ENCODE measurements at places on chromosomes 16 and 17. TPM values are rescaled to one million over a fixed set of nuclear protein-coding genes. Genes with fewer than 3 reads are reported as not detected.

- H3K36me3 ChIP-seq = no peaks in the 10 kb centered on the region
- H3K4me1 ChIP-seq = peaks cover 12% of the 10 kb centered on the region
- H3K4me3 ChIP-seq = no peak overlapping the region
- peak overlapping the region; percentile 28 for H3K27ac ChIP-seq
- no peak for DNase-seq
These were observed 4.4 kb downstream of the NSMCE1 start for GRCh38 chr16:27264151-27264550.

DNA sequence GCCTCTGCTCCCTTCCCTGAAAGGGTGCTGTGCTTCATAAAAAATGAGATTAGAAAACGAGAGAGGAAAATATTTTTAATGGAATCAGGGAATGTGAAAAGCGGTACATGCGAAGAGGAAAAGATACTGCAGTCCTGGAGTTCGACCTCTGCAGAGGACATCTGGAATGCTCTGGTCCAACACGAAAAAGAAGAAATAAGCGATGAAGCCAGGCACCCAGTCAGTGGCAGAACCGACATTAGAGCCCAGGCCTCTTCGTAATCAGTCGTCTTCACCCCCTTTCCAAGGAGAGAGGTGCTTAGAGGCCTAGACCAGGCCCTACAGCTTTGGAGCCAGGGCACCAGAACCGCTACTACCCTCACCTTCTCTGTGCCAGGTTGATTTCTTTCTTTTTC is 459 bp upstream of the MARCHF10 start:
- no peak overlapping the region for H3K27ac ChIP-seq
- H3K27me3 ChIP-seq = peaks cover 4% of the 10 kb centered on the region
- DNase-seq = no peak
- H3K4me3 ChIP-seq = no peak overlapping the region
- H3K36me3 ChIP-seq = no peaks in the 10 kb centered on the region
- no peaks in the 10 kb centered on the region for H3K4me1 ChIP-seq

- H3K27ac ChIP-seq = no peak overlapping the region
- no peaks in the 10 kb centered on the region for H3K27me3 ChIP-seq
- peaks cover 4% of the 10 kb centered on the region for H3K36me3 ChIP-seq
- no peaks in the 10 kb centered on the region for H3K4me1 ChIP-seq
- no peak for DNase-seq
- no peak overlapping the region for H3K4me3 ChIP-seq
These were observed 112.0 kb upstream of the CREBBP start for GRCh38 chr16:3992297-3993051.

Gene AIPL1
- not detected for total RNA-seq

- no peak for DNase-seq
- no peak overlapping the region for H3K27ac ChIP-seq
- H3K27me3 ChIP-seq = no peaks in the 10 kb centered on the region
- H3K36me3 ChIP-seq = peaks cover 38% of the 10 kb centered on the region
- H3K4me3 ChIP-seq = no peak overlapping the region
These were observed 31.7 kb upstream of the CFAP20 start for GRCh38 chr16:58160855-58161254.

- peaks cover 89% of the 10 kb centered on the region for H3K27me3 ChIP-seq
- H3K27ac ChIP-seq = no peak overlapping the region
- DNase-seq = no peak
- peak overlapping the region; percentile 35 for H3K4me3 ChIP-seq
These were observed 3.9 kb upstream of the SOX9 start for GRCh38 chr17:72116661-72117521.

Gene KCNAB3
- 2.1 TPM for total RNA-seq

DNA sequence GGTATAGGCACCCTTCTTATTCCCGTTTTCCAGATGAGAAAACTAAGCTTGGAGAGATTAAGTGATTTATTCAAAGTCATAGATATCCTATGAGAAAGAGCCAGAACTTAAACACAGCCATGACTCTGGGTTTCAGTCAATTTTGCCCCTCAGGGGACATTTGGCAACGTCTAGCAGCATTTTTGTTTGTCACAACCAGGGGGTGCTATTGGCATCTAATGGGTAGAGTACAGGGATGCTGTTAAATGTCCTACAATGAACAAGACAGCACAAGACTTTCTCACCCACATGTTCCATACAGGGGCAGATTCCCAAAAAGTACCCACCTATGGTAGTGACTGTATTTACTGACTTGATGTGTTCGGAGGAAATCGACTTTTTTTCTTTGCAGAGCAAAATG is 4.8 kb upstream of the SHISA9 start:
- DNase-seq = no peak
- H3K27me3 ChIP-seq = peaks cover 11% of the 10 kb centered on the region
- no peaks in the 10 kb centered on the region for H3K36me3 ChIP-seq
- no peak overlapping the region for H3K4me3 ChIP-seq
- no peak overlapping the region for H3K27ac ChIP-seq

Gene CAVIN1
- 519 TPM for total RNA-seq

- H3K27ac ChIP-seq = no peak overlapping the region
- H3K4me3 ChIP-seq = no peak overlapping the region
- H3K27me3 ChIP-seq = no peaks in the 10 kb centered on the region
- no peak for DNase-seq
- peaks cover 22% of the 10 kb centered on the region for H3K36me3 ChIP-seq
- peaks cover 26% of the 10 kb centered on the region for H3K4me1 ChIP-seq
These were observed 5.2 kb downstream of the RUSF1 start for GRCh38 chr16:31502981-31503380.

Gene SLC9A5
- total RNA-seq = 0.68 TPM

DNA sequence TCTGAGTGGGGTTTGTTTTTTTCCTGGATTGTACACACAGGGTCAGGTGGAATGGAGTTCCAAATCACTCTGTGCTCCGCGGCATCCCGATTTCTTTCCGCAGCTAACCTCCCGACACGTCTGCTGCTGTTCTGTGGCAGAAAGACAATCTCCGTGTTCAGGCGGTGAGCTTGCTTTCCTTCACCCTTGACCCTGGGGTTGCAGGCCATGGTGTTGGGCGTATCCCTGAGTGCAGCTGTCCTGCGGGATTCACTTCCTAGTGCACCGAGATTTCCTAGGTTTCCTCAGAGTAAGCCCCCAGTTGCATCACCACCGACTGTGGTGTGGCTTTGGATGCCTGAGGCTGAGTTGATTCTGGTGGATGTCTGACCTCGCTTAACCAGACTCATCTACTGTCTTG is 7.8 kb upstream of the ARL6IP1 start:
- H3K36me3 ChIP-seq = peaks cover 35% of the 10 kb centered on the region
- DNase-seq = peak; percentile 44
- no peaks in the 10 kb centered on the region for H3K4me1 ChIP-seq
- H3K27me3 ChIP-seq = no peaks in the 10 kb centered on the region

- H3K27me3 ChIP-seq = no peaks in the 10 kb centered on the region
- no peaks in the 10 kb centered on the region for H3K36me3 ChIP-seq
- no peak overlapping the region for H3K4me3 ChIP-seq
- H3K27ac ChIP-seq = peak overlapping the region; percentile 85
- DNase-seq = no peak
- peaks cover 55% of the 10 kb centered on the region for H3K4me1 ChIP-seq
These were observed 12.4 kb downstream of the SLFN5 start for GRCh38 chr17:35255316-35255715.

GRCh38 chr16:65838001-65838400 is 528.5 kb upstream of the CDH5 start:
- H3K27ac ChIP-seq = no peak overlapping the region
- no peaks in the 10 kb centered on the region for H3K27me3 ChIP-seq
- H3K4me1 ChIP-seq = no peaks in the 10 kb centered on the region
- H3K4me3 ChIP-seq = no peak overlapping the region
- H3K36me3 ChIP-seq = no peaks in the 10 kb centered on the region

Gene STH
- total RNA-seq = not detected

DNA sequence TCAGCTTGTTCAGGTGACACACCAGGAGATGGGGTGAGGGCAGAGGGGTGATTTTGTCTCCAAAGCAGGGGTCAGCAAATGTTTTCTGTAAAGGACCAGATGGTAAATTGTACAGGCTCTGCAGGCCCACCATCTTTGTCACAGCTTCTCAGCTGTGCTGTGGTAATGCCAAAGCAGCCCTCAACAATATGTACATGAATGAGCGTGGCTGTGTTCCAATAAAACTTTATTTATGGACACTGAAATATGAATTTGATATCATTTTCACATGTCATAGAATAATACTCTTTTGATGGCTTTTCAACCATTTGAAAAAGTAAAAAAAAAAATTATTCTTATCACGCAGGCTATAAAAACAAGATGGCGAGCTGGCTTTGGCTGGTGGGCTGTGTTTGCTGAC is 206.4 kb upstream of the RPL38 start:
- no peaks in the 10 kb centered on the region for H3K36me3 ChIP-seq
- no peaks in the 10 kb centered on the region for H3K4me1 ChIP-seq
- no peak overlapping the region for H3K4me3 ChIP-seq
- H3K27ac ChIP-seq = no peak overlapping the region
- H3K27me3 ChIP-seq = peaks cover 26% of the 10 kb centered on the region
- no peak for DNase-seq

Gene OTOP3
- not detected for total RNA-seq

- H3K4me1 ChIP-seq = peaks cover 5% of the 10 kb centered on the region
- no peaks in the 10 kb centered on the region for H3K27me3 ChIP-seq
- H3K36me3 ChIP-seq = no peaks in the 10 kb centered on the region
- DNase-seq = no peak
These were observed 240.3 kb upstream of the DYNLRB2 start for GRCh38 chr16:80300456-80300855.

- H3K36me3 ChIP-seq = no peaks in the 10 kb centered on the region
- H3K27me3 ChIP-seq = no peaks in the 10 kb centered on the region
- H3K4me1 ChIP-seq = no peaks in the 10 kb centered on the region
- no peak overlapping the region for H3K4me3 ChIP-seq
- no peak for DNase-seq
These were observed 27.8 kb upstream of the ITGA3 start for GRCh38 chr17:50027881-50028735.

DNA sequence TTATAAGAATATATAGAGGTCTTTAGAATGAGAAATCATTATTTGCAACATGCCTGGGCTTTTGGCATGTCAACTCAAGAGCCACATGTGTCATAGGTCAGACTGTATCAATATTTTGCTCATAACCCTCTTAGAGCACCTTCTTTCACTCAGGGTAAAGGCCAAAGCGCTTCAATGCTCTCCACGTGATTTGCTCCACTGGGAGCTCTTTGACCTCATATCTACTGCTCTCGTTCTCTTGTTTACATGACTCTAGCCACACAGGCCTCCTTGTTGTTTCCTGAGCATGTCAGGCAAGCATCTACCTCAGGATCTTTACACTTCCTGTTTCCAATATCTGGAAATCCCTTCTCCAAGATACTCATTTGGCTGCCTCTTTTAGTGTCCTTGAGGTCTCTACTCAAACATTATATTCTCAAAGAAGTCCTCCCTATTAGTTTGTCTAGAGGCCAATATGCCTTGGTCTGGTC is 148.4 kb downstream of the TOX3 start:
- H3K4me3 ChIP-seq = no peak overlapping the region
- H3K4me1 ChIP-seq = no peaks in the 10 kb centered on the region
- H3K27me3 ChIP-seq = no peaks in the 10 kb centered on the region
- no peaks in the 10 kb centered on the region for H3K36me3 ChIP-seq
- H3K27ac ChIP-seq = no peak overlapping the region
- no peak for DNase-seq

- no peak for DNase-seq
- H3K27ac ChIP-seq = no peak overlapping the region
- H3K4me1 ChIP-seq = no peaks in the 10 kb centered on the region
- H3K36me3 ChIP-seq = no peaks in the 10 kb centered on the region
- no peaks in the 10 kb centered on the region for H3K27me3 ChIP-seq
- no peak overlapping the region for H3K4me3 ChIP-seq
These were observed 220.0 kb downstream of the CDH13 start for GRCh38 chr16:82846806-82847205.

- DNase-seq = peak; percentile 98
- peak overlapping the region; percentile 99 for H3K27ac ChIP-seq
- H3K4me3 ChIP-seq = peak overlapping the region; percentile 63
- peaks cover 3% of the 10 kb centered on the region for H3K4me1 ChIP-seq
- no peaks in the 10 kb centered on the region for H3K36me3 ChIP-seq
These were observed 8.3 kb downstream of the MNT start for GRCh38 chr17:2392252-2393173.

GRCh38 chr16:26593700-26594099 is 473.0 kb upstream of the C16orf82 start:
- no peaks in the 10 kb centered on the region for H3K4me1 ChIP-seq
- H3K27me3 ChIP-seq = no peaks in the 10 kb centered on the region
- DNase-seq = no peak
- no peak overlapping the region for H3K27ac ChIP-seq
- H3K36me3 ChIP-seq = no peaks in the 10 kb centered on the region

DNA sequence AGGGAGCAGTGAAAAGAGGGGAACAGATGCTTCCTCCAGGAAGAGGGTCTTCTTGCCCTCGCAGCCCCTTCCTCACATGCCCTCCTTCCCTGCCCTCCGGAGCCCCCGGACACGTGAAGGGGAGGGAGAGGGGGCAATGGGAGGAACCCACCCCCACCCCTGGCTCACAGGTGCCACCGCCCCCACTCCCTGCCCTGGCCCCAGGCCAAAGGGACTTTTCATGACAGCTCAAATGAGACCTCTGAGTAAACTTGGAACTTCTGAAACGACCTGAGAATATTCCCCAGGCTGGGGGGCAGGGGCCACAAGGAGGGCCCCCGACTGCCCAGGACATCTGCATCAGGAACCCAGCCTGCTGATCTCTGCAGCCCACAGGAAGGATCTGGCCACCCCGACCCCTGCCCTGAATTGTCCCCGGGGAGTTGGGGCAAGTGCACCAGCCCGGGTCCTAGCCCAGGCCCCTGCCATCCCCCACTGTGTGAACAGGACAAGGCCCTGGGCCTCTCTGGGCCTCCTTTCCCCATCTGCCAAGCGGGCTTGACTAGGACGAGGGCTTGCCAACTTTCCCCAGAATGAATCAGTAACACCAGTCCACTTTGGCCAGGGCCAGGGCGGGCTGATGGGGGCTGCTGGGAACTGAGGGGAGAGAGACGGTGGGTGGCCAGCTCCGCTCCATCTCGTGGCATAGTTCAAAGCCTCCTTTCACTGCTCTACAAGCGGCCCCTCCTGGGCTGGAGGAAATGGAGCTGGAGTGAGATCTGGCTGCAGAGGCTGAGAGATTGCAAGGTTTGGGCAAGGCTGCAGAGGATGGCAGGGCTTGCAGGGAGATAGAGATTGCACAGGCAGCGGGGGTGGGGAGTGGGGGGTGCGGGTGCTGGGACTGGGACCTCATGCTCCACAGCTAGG is 3.8 kb downstream of the IL21R start:
- no peaks in the 10 kb centered on the region for H3K36me3 ChIP-seq
- DNase-seq = no peak
- no peak overlapping the region for H3K27ac ChIP-seq
- no peak overlapping the region for H3K4me3 ChIP-seq
- H3K4me1 ChIP-seq = no peaks in the 10 kb centered on the region

DNA sequence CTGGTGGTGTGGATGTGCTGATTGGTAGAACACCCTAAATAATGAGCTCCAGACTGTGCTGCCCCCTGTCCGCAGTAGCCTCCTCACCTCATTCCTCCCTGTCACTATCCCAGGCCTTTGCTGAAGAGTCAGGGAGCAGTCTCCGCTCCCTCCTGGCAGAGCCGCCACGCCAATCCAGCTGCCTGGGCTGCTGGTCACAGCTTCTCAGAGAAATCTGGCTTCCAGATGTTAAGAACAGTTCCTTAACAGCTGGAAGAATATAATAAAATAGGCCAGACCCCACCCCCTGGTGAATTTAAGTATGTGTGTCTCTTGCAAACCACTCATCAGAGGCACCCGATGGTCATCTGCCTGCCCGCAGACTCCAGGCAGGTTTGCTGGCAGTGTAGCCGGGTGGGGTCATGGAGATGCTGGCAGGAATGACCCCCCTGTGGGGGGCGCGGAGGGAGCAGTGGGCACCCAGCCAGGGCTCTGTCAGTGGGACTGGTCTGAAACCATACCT is 161.0 kb downstream of the CCDC182 start:
- H3K4me3 ChIP-seq = no peak overlapping the region
- no peak overlapping the region for H3K27ac ChIP-seq
- H3K36me3 ChIP-seq = no peaks in the 10 kb centered on the region
- H3K27me3 ChIP-seq = no peaks in the 10 kb centered on the region

Data from sigmoid colon (tissue), 7 donors.